ENCODE measurements at places on chromosomes 2 and 18.
A peak's percentile ranks its signal among the peaks of the same experiment; 100 is the strongest.

DNA sequence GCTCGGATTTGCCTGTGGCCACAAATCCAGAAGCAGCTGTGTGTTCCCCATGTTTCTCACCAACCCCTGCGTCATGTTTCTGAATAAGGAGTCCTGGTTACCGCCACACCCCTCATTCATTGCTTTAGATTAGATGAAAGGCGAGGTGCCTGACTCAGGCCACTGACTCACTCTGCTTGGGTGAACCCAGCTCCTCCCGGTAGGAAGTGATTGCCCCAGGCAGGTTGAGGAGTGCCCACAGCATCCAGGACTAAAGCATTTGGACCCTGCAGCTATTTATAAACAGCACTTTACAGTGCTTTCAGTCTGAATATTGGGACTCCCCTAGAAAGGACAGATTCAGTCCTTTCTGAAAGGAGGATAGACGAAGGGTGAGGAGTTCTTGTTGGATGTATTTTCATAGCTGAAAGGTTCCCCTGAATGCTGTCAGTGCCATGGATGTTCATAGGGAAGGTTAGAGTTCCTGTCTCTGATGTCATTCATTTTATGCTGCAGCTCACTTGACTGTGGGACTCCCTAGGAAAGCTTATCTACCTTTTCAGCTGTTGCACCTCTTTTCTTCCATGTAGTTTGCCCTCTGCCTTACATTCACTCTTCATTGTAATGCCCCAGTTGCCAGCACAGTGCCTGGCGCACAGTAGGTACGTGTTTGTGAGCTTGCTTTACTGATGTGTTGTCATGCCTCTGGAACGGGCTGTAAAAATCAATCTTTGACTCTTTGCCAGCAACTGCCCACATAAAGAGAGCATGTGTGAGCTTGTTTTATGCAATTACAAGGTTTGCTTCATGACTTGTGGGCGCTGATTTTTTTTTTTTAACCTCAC lies 14.9 kb downstream of the ITGA6 start:
- DNase-seq: peak; percentile 50

DNA sequence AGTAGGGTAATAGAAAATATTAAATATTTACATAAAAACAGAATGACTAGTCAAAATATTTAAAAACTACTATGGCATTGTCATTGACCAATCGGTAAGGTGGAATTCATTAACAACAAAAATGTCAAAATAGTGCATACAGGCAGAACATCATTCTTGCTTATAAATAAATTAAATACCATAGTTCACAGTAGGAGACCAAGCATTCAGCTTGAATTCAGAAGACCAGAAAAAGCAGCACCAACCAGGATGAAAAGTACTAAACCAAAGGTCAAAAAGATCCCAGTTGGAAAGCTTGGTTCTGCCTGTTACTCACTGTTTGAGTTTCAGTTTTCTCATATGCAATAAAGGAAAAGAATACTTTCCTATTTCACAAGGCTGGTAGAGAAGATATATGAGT lies 244.3 kb downstream of the OSR1 start:
- DNase-seq: no peak

DNA sequence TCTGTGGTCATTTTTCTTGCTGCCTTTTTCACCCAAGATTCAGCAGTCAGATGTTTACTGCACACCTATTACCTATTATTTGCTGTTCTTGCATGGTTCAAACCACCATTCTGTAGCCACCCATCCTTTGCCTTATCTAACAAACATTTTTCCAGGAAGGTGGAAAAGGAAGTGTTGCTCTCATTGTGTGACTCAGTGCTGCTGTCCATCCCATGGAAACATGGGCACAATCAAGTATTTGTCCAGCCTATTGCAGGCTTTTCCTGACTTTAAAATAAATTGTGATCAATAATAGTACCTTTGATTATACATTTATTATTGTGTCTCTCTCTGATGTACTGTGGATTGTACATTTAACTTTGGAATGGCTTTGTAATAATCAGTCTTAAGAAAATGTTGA lies 53.2 kb downstream of the USP14 start:
- no peak for DNase-seq

DNA sequence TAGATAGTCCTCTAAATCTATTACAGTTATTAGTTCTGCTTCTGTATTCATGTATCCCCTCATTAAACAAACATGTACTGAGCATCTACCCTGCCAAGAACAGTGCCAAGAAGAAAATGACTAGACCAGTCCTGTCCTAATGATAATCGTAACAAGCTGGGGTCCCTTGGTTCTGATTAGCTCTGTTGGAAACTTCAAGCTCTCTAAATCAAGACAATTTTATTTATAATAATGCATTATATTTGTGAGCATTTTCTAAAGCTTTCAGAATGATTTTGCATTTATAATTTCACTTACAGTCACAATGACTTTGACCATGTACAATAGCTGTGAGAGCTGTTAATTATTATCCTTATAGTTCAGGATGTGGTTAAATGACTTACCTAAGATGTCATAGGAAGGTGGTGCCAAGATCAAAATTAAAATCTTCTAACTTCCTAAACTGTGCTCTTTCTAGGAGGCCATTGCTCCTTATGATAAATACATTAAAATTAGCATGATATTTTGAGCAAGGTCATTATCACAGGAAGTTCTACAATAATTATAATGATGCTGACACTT lies 336.5 kb upstream of the SLC39A10 start:
- no peak for DNase-seq

GRCh38 chr2:38719706-38720105 lies 31.5 kb downstream of the SRSF7 start:
- no peak for DNase-seq

DNA sequence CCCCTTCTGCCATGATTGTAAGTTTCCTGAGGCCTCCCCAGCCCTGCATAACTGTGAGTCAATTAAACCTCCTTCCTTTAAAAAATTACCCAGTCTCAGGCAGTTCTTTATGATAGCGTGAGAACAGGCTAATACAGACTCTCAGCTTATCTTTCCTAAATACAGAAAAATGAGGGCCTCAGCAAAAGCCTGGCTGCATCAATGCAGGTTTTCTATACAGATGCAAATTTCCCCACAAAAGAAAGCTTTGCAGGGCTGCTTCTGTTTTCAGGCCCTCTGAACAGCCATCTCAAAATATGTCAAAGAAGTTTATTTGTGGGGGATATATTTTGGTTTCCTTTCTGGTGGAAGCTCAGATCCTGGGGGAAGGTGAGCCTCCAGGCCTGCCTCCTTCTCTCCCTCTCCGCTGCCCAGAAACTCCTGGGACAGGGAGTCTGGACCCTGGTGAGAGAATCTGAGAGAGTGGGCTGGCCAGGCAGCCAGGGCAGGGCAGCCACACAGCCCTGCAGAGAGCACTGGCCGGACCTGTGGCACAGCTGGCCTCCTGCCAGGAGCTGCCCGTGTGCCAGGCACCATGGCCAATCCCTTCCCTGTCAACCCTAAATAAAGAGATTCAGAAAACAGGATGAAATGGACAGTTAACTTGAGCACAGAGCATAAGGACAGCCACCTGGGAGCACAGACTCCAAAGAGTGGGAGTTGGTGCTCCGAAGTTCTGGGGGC lies 21.6 kb upstream of the AGXT start:
- no peak for DNase-seq

GRCh38 chr2:195055996-195056395 lies 601.0 kb upstream of the SLC39A10 start:
- DNase-seq: no peak

DNA sequence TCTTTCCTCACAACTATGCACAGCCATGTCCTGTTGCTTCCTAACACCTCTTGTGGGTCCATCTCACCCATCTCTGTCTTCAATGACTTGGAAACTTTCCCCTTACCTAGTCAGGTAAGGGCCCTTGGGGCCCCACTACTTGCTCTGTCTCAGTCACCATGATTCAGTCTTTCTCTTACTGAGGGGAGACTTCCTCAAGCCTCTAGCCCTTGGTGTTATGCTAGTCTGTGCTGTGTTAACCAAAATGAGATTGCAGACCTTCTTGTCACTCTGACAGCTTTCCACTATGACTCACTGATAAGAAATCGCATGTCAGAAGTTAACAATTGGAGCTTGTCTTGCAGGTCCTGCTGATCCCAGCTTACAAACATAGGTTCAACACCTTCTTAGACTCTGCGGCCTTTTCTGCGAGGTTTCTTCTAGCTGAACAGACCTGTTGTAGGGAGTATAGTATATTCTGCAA lies 65.3 kb downstream of the WDR75 start:
- no peak for DNase-seq

DNA sequence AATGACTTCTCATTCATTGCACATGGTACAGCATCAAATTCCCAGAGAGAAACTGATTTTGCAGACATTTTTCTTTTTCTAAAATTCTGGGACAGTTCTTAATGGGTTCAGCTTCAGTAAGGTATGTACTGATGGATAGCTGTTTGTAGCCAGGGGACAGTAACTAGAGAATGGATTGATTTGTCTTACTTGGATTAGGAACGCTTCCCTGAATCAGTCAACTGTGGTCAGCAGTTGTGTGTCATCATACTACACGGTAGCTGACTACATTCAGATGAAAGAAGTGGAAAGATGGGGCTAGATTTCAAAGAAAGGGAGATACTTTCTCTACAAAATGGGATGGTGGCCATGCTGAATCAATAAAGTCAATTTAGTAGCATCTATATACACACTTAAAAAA lies 431.4 kb downstream of the GRB14 start:
- no peak for DNase-seq

DNA sequence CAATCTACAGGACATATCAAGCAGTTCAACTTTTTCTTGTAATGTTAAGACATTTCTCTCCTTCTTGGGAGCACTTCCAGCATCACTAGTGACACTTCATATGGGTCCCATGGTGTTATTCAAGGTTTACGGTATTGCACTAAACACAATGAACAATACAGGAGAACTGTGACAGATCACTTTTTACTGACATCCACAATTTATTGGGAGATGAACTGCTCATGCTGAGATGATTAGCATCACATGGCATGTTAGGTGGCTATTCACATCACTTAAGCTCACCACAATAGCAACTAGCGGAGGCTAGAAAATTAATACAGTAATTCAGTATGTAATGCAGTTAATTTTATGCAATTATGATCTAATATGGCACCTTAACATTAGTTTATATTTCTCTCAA lies 264.4 kb downstream of the ERBB4 start:
- DNase-seq: no peak

- no peak for DNase-seq
Observed at GRCh38 chr2:136107051-136108033, 10.6 kb downstream of the CXCR4 start.

- DNase-seq: no peak
Observed at GRCh38 chr2:166499281-166499680, 5.2 kb upstream of the SCN7A start.

DNA sequence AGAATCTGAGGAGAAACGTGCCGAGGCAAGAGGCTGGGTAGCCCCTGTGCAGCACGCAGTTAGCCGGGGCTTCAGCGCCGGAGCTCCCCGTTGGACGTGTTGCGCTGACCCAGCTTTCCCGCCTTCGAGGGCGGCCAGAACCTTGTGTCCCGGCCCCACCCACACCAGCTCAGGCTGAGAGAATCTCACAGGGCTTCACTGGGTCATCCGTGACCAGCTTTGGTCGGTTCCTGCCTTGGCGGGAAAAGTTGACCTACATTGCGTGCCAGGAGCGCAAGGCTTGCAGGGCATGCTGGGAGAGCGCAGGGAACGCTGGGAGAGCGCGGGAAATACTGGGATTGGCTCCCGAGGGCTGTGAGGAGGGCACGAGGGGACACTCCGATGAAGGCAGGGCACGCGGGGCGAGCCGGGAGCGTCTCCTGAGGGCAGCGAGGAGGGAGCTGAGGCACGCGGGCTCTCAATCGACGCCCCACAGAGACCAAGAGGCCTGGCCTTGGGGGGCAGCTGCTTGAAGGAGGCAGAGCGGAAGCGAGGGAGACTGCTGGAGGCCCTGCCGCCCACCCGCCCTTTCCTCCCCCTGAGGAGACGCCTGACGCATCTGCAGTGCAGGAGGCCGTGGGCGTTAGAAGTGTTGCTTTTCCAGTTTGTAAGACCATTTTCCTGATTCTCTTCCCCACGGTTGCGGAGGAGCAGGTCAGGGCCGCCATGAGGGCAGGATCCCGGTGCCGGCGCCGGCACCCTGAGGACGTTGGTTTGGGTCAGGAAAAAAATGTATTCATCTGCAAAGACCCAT lies at the start of gene C18orf63:
Gene C18orf63 (plus strand): TSS at position 376 of the 793 bp plus-strand sequence. CDS start 2,027 bp downstream, outside the sequence.
- DNase-seq: no peak

- no peak for DNase-seq
Observed at GRCh38 chr18:46412916-46413315, 244.1 kb downstream of the LOXHD1 start.

GRCh38 chr18:37846996-37847395 lies 281.4 kb upstream of the CELF4 start:
- DNase-seq: no peak

GRCh38 chr18:68270017-68270416 lies 444.9 kb downstream of the TMX3 start:
- DNase-seq: no peak

- no peak for DNase-seq
Observed at GRCh38 chr2:196516564-196516963, 123.0 kb upstream of the CCDC150 start.

GRCh38 chr2:80830891-80831290 lies 526.3 kb upstream of the LRRTM1 start:
- DNase-seq: no peak

DNA sequence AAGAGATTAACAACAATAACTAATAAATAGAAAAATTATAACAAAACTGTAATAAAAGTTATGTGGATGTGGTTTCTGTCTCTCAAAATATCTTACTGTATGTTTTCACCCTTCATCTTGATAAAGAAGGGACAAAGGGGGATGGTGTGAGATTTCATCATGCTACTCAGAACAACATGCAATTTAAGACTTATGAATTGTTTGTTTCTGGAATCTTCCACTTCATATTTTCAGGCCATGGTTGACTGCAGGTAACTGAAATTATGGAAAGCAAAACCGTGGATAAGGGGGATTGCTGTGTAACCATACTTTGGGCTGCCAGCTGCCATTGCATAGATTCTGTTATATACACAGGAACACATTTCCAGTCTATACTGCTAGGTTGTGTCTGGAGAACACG lies 45.6 kb downstream of the NEB start:
- no peak for DNase-seq

DNA sequence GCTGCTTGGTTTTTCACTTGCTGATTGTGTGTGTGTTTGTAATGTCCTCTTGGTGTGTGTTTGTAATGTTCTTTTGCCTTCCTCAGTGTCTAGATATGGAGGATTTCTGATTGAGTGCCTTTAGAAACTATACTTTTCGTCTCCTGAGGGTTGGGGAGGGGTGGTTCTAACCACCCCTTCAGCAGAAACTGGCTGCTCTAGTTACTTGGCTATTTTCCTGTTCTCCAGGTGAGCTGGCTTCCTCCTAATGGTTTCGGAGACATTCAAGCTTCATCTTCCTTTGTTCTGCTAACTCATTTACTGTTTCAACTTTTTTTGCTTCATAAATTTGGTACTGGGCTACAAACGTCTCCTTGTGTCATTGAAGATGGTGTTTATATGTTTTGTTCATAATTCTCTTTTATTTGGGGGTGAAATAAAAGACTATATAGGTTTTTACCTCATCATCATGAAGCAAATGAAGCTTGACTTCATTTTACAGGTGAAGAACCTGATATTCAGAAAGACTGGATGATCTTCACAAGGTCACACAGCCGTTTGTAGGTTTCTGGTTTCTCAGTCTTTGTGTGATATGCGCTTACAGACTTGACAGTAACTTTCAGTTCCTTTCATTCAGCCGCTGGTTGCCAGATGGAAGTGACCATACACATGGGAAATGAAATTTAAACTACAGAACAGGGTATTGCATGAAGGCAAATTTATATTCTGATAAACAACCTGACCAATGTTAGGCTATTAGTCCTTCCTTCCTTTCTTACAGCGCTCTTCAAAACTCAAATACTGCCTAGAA lies 238.5 kb downstream of the GALR1 start:
- no peak for DNase-seq

GRCh38 chr18:48791636-48792105 lies 159.1 kb downstream of the SMAD7 start:
- no peak for DNase-seq

Measured in omental fat pad (tissue), 4 donors.